Hippocampal formation (tissue), 2 donors: ENCODE measurements at places on chromosomes 2 and 18.

- DNase-seq, result no peak
Measured at GRCh38 chr2:233092432-233093165, 32.5 kb downstream of the INPP5D start.

DNA sequence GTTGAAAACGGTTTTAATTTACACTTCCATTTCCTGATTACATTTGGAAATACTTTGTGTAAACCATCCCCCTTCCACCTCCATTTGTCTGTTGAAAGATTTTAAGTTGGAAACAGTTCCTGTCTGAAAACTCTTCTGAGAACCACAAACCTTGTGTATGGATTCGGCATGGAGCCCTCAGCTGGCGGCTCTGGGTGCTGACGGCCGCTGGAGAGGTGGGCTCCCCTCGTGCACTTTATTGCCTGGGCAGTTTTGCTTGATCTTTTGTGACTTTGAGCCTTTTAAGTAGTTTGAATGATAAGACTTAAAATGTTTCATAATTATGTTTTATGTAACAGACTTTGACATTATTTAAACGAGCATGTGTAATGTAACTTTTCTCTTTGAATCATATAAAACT lies 11.1 kb downstream of the KLF11 start:
- no peak for DNase-seq

- DNase-seq, result no peak
Measured at GRCh38 chr2:191345788-191346187, 100.6 kb downstream of the MYO1B start.

GRCh38 chr2:201852462-201852861 lies 46.1 kb downstream of the CDK15 start:
- no peak for DNase-seq
